ENCODE measurements at places on chromosomes 1 and 21. TPM values are rescaled to one million over a fixed set of nuclear protein-coding genes. Genes with fewer than 3 reads are reported as not detected.

C21orf91 gene
- total RNA-seq = 1.4 TPM

ANKRD45 gene
- not detected for total RNA-seq

NRDC gene
- 77.2 TPM for total RNA-seq

CACNA1E gene
- not detected for total RNA-seq

HSPB7 gene
- total RNA-seq = not detected

TSPEAR gene
- not detected for total RNA-seq

EXTL1 gene
- total RNA-seq = not detected

PRAMEF20 gene
- not detected for total RNA-seq

CD5L gene
- total RNA-seq = not detected

RIMS3 gene
- 1.2 TPM for total RNA-seq

ARPC5 gene
- 175 TPM for total RNA-seq

ASCL5 gene
- 0.27 TPM for total RNA-seq

ALDH9A1 gene
- total RNA-seq = 41.8 TPM

C1orf226 gene
- 0.91 TPM for total RNA-seq

TLCD4 gene
- 13.1 TPM for total RNA-seq

ARTN gene
- 0.52 TPM for total RNA-seq

OLIG2 gene
- not detected for total RNA-seq

PPM1J gene
- total RNA-seq = 1.3 TPM

OR2W3 gene
- not detected for total RNA-seq

PLXNA2 gene
- 0.90 TPM for total RNA-seq

AMY1C gene
- not detected for total RNA-seq

FOXD3 gene
- total RNA-seq = 0.75 TPM

SLC22A15 gene
- 0.74 TPM for total RNA-seq

ALDH4A1 gene
- total RNA-seq = 7.2 TPM

ATF6 gene
- 12.6 TPM for total RNA-seq

KCNJ9 gene
- not detected for total RNA-seq

MIXL1 gene
- total RNA-seq = not detected

VSIG8 gene
- not detected for total RNA-seq

DPH2 gene
- total RNA-seq = 37.6 TPM

HFM1 gene
- not detected for total RNA-seq

LIN28A gene
- total RNA-seq = not detected

CRP gene
- total RNA-seq = not detected

HAPLN2 gene
- 0.20 TPM for total RNA-seq

GPR153 gene
- total RNA-seq = 2.0 TPM

SPRR2E gene
- total RNA-seq = not detected

TMEM59 gene
- total RNA-seq = 110 TPM

CD1E gene
- total RNA-seq = not detected

ATP1A4 gene
- not detected for total RNA-seq

LRRC38 gene
- not detected for total RNA-seq

PER3 gene
- total RNA-seq = 0.86 TPM

SPRR5 gene
- total RNA-seq = not detected

MPL gene
- not detected for total RNA-seq

CALML6 gene
- 0.24 TPM for total RNA-seq

C4BPA gene
- total RNA-seq = 0.33 TPM

CLCNKA gene
- total RNA-seq = not detected

RXFP4 gene
- not detected for total RNA-seq

ZNF683 gene
- not detected for total RNA-seq

DDI2 gene
- 10.5 TPM for total RNA-seq

ST6GALNAC5 gene
- not detected for total RNA-seq

TNFAIP8L2 gene
- total RNA-seq = not detected

GSTM5 gene
- not detected for total RNA-seq

CHIA gene
- not detected for total RNA-seq

KPRP gene
- not detected for total RNA-seq

CLCA2 gene
- total RNA-seq = not detected

Data from A549 treated with ZK216348 at 1 μM for 4 hours (cell line).